ENCODE measurements at places on chromosomes 6 and 20.

- DNase-seq = no peak
Observed at GRCh38 chr6:110665600-110665999, 149.7 kb downstream of the CDK19 start.

DNA sequence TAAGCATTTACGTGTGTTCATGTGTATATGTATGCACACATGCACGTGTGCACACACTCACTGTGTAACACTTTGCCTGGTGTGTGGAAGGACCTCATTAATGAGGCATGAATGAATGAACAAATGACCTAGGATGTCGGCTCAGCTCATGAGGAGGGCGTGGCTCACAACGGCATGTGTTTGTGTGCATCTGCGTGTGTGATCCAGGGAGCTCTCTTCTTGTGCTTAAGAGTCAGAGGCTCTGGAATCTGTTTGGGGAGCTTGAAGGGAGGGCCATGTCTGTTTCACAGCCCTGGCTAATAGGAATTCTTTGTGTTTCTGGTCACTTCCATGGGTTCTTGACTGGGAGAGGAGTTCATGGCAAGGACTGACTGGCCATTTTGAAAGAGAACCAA is 32.7 kb downstream of the TOX2 start:
- DNase-seq = no peak

- DNase-seq = no peak
Observed at GRCh38 chr6:31826793-31827285, 699 bp upstream of the HSPA1B start.

- DNase-seq = no peak
Observed at GRCh38 chr6:25777031-25777430, 22.5 kb downstream of the SLC17A4 start.

- DNase-seq = no peak
Observed at GRCh38 chr20:11140359-11140758, 466.6 kb upstream of the JAG1 start.

All from CD4-positive, alpha-beta T cell treated with Interleukin-21 for 1 hour (primary cell).